ENCODE measurements at places on chromosomes 3 and 15. TPM values are rescaled to one million over a fixed set of nuclear protein-coding genes. Genes with fewer than 3 reads are reported as not detected.
A peak's percentile ranks its signal among the peaks of the same experiment; 100 is the strongest.

TMC3 gene
- not detected for total RNA-seq

- no peaks in the 10 kb centered on the region for H3K36me3 ChIP-seq
- H3K4me3 ChIP-seq = no peak overlapping the region
- no peak for DNase-seq
- no peaks in the 10 kb centered on the region for H3K27me3 ChIP-seq
- peaks cover 12% of the 10 kb centered on the region for H3K4me1 ChIP-seq
- no peak overlapping the region for H3K27ac ChIP-seq
These were observed 90.6 kb downstream of the IQSEC1 start for GRCh38 chr3:12982619-12983101.

DNA sequence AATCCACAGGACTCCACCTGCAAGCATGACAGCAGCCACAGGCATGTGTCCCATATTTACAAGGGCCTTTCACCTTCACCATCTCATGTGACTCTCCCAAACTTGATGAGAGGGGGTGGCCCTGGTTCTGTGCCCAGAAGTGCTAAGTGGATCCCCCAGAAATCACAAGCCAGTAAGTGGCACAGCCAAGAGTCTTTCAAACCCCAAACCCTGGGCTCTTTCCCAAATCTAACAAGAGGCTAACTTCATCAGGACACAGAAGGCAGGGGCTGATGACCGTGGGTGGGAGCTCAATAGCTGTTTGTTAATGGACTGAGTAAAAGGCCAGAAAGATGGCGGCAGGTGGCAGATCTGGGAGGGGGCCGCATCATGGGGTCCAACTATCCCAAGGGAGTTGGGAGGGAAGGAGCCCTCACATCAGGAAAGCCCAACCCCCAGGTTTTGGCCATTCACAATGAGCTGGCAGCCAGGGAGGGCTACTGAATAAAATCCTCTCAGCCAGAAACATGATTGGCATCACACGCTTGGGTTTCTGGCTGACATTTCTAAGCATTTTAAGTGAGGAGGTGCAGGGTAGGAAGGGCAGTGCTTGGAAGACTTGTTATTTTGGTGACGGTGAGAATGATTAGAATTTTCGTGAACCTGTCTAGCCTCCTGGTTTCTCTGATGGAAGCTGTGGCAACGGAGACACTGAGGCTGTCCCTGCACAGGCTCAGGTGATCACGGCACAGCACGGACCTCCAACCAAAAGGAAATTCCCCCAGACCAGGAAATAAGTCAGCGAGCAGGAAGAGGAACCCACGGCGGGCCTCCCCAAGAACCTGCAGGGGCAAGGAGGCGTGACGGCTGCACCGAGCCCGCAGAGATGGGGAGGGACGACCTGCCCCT is 109.3 kb downstream of the OXNAD1 start:
- no peak for DNase-seq
- no peaks in the 10 kb centered on the region for H3K36me3 ChIP-seq
- H3K27ac ChIP-seq = no peak overlapping the region
- no peak overlapping the region for H3K4me3 ChIP-seq
- H3K27me3 ChIP-seq = no peaks in the 10 kb centered on the region

GRCh38 chr3:53828581-53828980 is 17.6 kb downstream of the CHDH start:
- H3K27me3 ChIP-seq = no peaks in the 10 kb centered on the region
- no peaks in the 10 kb centered on the region for H3K36me3 ChIP-seq
- no peak for DNase-seq
- H3K27ac ChIP-seq = no peak overlapping the region

DNA sequence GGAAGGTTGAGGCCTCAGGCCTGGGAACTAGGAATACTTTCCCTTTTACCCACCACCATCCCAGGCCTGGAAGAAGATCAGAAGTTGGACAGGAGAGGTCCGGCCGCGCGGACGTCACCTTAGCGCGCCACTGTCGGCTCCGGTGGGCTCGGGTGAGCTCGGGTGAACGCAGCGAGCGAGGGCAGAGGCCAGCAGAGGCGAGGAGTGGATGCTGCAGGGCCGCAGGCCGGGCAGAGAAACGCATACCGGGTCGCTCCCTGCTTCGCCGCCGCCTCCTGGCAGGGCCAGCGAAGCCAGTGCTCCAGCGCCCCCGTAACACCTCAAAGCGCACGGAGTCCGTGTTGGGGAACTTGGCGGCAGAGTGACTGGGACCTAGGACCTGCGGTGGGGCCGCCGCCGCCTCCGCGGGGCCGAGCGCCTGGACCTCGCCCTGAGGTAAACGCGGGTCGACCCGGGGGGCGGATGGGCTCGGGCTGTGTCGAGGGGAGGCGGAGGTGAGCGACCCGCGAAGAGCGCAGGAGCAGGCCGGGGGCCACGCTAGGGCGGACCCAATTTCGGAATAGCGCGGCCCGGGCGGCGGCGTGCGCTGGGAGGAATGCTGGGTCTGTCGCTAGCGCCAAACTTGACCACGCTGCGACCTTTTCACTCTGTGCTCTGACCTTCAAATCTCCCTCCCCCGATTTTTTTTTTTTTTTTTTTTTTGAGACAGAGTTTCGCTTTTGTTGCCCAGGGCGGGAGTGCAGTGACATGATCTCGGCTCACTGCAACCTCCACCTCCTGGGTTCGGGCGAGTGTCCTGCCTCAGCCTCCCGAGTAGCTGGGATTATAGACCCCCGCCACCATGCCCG is 1.6 kb downstream of the CYP11A1 start:
- no peaks in the 10 kb centered on the region for H3K36me3 ChIP-seq
- no peak overlapping the region for H3K27ac ChIP-seq
- H3K4me3 ChIP-seq = peak overlapping the region; percentile 41
- peak; percentile 46 for DNase-seq

GRCh38 chr15:57422113-57422754 is 45.9 kb downstream of the CGNL1 start:
- no peak overlapping the region for H3K4me3 ChIP-seq
- no peaks in the 10 kb centered on the region for H3K27me3 ChIP-seq
- DNase-seq = no peak
- no peaks in the 10 kb centered on the region for H3K4me1 ChIP-seq

DNA sequence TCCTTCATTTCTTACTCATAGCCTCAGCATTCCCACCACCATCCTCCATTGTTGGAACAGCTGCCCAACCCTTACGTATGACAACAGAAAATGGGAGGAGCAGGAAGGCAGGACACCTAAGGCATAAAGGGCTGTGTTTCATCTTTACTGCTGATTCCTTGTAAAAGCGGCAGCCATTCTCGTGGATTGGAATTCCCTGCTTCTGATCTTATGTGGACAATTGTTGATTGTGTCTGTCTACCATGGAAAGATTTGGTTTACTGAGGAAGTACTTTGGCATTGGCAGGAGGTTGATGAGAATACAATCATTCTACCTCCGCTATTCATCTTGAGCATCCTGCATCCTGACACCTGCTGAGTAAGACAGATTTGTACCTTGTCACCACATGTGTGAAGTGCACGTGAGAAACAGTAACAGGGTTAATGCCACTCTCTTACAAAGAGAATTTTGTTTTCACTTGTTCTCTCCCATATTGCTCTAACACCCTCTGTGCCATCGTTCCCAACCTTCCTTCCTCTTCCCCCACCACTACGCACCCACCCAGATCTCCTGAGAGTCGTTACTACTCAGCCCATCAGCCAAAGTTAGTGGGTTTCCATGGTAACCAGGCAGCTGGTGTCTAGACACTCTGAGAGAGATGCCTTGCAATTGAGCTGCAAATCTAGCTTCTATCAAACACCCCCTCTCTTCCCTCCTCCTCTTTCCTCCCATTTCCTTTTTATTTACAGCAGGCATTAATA is 75.7 kb downstream of the GAP43 start:
- peaks cover under 1% of the 10 kb centered on the region for H3K4me1 ChIP-seq
- DNase-seq = peak; percentile 24
- H3K36me3 ChIP-seq = no peaks in the 10 kb centered on the region
- H3K27ac ChIP-seq = no peak overlapping the region
- H3K27me3 ChIP-seq = no peaks in the 10 kb centered on the region

- no peaks in the 10 kb centered on the region for H3K27me3 ChIP-seq
- H3K4me3 ChIP-seq = no peak overlapping the region
- no peak for DNase-seq
- no peaks in the 10 kb centered on the region for H3K4me1 ChIP-seq
- peaks cover 19% of the 10 kb centered on the region for H3K36me3 ChIP-seq
These were observed 156.0 kb downstream of the PDE8A start for GRCh38 chr15:85137489-85138168.

- no peak overlapping the region for H3K27ac ChIP-seq
- peaks cover 4% of the 10 kb centered on the region for H3K4me1 ChIP-seq
- H3K4me3 ChIP-seq = no peak overlapping the region
These were observed 44.0 kb downstream of the ANAPC13 start for GRCh38 chr3:134441821-134442220.

DNA sequence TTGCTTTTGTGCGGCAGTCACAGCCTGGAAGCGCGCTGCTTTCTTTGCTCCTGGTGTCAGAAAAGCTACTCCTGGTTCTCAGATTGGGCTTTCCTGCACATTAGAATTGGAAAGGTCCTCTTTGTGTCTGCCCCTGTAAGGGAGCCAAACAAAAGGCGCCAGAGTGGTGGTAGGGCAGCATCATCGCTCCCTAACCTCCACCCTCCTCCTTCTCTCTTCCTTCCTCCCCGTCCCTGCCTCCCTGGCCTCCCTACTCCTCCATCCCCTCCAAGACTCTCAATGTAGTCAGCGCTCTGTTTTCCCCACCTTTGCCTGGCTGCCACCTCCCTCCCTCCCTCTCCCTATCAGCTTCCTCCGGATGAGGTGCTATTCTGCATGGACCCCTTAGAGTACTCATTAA is 65.3 kb downstream of the SH3GL3 start:
- H3K27ac ChIP-seq = no peak overlapping the region
- no peak for DNase-seq
- no peaks in the 10 kb centered on the region for H3K4me1 ChIP-seq
- no peaks in the 10 kb centered on the region for H3K36me3 ChIP-seq
- no peaks in the 10 kb centered on the region for H3K27me3 ChIP-seq

ZBED2 gene
- 9.5 TPM for total RNA-seq

GRCh38 chr3:195441992-195442572 is 738 bp downstream of the ACAP2 start:
- no peaks in the 10 kb centered on the region for H3K4me1 ChIP-seq
- DNase-seq = peak; percentile 71
- no peaks in the 10 kb centered on the region for H3K27me3 ChIP-seq
- no peaks in the 10 kb centered on the region for H3K36me3 ChIP-seq

CHRNA3 gene
- total RNA-seq = not detected

GRCh38 chr3:192194085-192194484 is 533.3 kb downstream of the FGF12 start:
- no peak overlapping the region for H3K27ac ChIP-seq
- H3K4me1 ChIP-seq = no peaks in the 10 kb centered on the region
- H3K36me3 ChIP-seq = no peaks in the 10 kb centered on the region
- H3K27me3 ChIP-seq = no peaks in the 10 kb centered on the region
- H3K4me3 ChIP-seq = no peak overlapping the region

GRCh38 chr15:44308889-44309288 is 20.4 kb downstream of the GOLM2 start:
- no peaks in the 10 kb centered on the region for H3K27me3 ChIP-seq
- H3K27ac ChIP-seq = no peak overlapping the region
- H3K36me3 ChIP-seq = no peaks in the 10 kb centered on the region
- no peak overlapping the region for H3K4me3 ChIP-seq
- DNase-seq = no peak

AHSG gene
- 0.92 TPM for total RNA-seq

DNA sequence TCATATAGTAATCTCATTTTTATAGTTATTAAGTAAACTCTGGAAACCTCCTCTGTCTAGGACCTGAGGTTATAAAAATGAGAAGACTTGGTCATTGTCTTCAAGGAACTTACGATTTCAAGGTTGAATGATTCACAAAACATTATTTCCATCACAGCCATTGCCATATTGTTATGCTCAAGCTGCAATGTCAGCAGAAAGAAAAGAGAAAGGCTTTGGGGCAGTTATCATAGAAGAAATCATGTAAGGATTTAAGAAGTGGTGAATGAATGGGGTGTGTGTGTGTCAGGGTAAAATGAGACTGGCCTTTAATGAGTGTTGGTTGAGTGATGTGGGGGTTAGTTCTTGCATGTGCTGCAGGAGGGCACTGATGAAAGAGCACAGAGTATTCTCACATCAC is 346.8 kb downstream of the SQOR start:
- no peak for DNase-seq
- no peaks in the 10 kb centered on the region for H3K27me3 ChIP-seq
- no peaks in the 10 kb centered on the region for H3K4me1 ChIP-seq
- no peak overlapping the region for H3K27ac ChIP-seq
- H3K36me3 ChIP-seq = no peaks in the 10 kb centered on the region
- H3K4me3 ChIP-seq = no peak overlapping the region

DNA sequence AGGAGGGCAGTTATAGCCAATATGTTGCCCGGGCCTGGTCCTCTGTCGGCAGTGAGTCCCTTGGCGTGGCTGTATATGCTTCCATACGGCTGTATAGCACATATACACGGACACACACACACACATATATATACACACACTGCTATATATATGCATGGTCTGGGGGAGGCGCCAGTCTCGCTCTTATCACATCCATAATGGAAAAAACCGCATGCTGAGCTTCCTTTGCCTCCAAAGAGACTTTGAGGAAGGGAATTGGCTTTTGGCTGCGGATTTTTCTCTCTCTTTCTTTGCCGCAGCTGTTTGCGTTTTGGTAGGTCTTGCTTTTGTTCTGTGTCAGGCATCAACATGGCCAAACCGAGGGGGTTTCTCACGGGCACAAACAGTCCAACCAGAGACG is 11.3 kb upstream of the TMEM115 start:
- H3K27me3 ChIP-seq = no peaks in the 10 kb centered on the region
- no peaks in the 10 kb centered on the region for H3K4me1 ChIP-seq
- no peaks in the 10 kb centered on the region for H3K36me3 ChIP-seq
- peak; percentile 73 for DNase-seq
- no peak overlapping the region for H3K4me3 ChIP-seq

- peaks cover 19% of the 10 kb centered on the region for H3K4me1 ChIP-seq
- H3K4me3 ChIP-seq = peak overlapping the region; percentile 43
- H3K36me3 ChIP-seq = no peaks in the 10 kb centered on the region
- H3K27me3 ChIP-seq = no peaks in the 10 kb centered on the region
These were observed 533 bp downstream of the RYK start for GRCh38 chr3:134249935-134250716.

DNA sequence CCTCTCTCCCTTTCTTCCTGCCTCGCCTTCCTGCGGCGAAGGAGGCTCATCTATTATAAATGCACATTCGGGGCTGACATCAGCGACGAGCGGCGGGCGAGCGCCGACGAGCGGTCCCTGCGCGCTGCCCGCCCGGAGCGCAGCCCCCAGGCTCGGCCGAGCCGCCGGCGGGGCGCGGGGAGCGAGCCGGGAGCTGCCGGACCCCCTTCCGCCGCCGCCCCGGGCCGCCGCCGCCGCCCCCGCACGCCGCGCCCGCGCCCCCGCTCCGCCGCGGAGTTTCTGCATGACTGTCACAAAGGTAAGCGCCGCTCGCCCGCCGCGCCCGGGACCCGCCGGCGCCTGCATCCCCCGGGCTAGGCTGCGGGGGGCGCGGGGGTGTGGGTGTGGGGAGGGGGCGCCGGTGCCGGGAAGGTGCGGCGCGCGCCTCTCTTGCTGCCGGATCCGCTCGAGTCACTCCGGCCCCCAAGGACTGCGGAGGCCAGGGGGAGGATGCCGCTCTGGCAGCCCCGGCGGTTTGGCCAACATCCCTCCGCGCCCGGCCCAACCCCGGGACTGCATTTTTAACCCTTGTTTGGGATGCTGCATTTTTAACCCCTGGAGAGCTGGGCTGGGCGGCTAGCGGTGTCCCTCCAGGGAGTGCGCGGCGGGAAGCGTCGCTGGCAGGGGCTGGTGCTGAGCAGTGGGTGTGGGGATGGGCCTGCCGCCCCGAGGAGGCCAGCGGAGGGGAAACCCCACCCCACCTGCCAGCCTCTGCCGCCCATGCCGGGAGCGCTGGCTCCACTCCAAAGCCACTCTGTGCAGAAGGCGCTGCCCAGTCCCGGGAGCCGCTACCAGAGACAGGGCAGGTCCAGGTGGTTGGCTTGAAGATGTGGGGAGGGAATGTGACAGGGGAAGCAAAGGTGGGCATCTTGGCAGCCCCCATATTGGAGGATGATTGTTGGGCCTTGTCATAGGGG is at the start of gene CORO2B:
Gene CORO2B, plus strand, starts transcription at position 14 of the 956 bp plus-strand sequence. Its CDS starts 270 bp downstream, at position 284.
- H3K4me1 ChIP-seq = peaks cover 6% of the 10 kb centered on the region
- H3K36me3 ChIP-seq = no peaks in the 10 kb centered on the region
- DNase-seq = peak; percentile 75
- peak within 1 kb of the TSS; percentile 56 for H3K27ac ChIP-seq
- no peaks in the 10 kb centered on the region for H3K27me3 ChIP-seq
